ENCODE measurements at places on chromosomes 2 and 18.
A peak's percentile ranks its signal among the peaks of the same experiment; 100 is the strongest.

- DNase-seq = no peak
Measured at GRCh38 chr2:235914756-235915155, 253.4 kb downstream of the GBX2 start.

- DNase-seq = no peak
Measured at GRCh38 chr2:195049372-195050031, 607.5 kb upstream of the SLC39A10 start.

- no peak for DNase-seq
Measured at GRCh38 chr2:101125374-101125773, 25.8 kb downstream of the TBC1D8 start.

DNA sequence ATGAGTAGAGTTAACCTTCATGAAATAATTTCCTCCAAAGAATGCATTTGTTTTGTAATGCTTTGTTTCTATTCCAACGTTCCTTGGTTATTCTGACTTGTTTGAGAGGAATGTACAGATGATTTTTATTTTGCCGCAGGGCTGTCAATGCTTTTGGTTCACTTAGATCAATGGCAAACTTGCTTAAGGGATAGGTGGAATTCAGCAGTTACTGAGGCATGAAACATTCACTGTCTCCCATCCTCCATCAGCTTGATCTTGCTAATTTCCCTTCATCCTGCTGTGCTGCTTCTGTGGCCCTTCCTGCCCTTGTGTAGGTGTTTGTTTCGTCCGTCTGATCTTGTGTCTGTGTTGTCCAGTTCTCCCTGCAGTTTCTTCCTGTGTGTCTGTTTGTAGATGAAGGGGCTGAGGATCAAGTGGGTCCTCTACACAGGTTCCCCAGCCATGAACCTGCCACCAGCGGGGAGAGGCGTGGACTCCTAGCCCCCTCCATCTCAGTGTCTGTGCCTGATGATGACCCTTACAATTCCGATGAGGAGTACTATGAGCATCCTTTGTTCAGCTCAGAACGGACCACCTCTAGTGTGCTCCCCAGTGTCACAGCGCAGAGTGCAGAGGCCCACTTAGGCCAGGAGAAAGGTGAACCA lies 84.2 kb upstream of the UNC80 start:
- DNase-seq = no peak

GRCh38 chr18:27109451-27109850 lies 75.7 kb downstream of the CHST9 start:
- DNase-seq = no peak

DNA sequence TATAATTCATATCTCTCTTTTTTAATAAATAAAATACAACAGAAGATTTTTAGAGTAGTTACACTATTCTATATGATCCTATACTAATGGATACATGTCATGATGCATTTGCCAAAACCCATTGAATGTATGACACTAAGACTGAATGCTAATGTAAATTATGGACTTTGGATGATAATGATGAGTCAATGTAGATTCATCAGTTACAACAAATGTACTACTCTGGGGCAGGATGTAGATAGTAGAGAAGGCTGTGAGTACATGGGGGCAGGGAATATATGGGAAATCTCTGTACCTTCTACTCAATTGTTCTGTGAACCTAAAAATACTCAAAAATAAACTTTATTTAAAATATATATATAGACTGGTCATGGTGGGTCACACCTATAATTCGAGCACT lies 45.6 kb upstream of the NEDD4L start:
- no peak for DNase-seq

DNA sequence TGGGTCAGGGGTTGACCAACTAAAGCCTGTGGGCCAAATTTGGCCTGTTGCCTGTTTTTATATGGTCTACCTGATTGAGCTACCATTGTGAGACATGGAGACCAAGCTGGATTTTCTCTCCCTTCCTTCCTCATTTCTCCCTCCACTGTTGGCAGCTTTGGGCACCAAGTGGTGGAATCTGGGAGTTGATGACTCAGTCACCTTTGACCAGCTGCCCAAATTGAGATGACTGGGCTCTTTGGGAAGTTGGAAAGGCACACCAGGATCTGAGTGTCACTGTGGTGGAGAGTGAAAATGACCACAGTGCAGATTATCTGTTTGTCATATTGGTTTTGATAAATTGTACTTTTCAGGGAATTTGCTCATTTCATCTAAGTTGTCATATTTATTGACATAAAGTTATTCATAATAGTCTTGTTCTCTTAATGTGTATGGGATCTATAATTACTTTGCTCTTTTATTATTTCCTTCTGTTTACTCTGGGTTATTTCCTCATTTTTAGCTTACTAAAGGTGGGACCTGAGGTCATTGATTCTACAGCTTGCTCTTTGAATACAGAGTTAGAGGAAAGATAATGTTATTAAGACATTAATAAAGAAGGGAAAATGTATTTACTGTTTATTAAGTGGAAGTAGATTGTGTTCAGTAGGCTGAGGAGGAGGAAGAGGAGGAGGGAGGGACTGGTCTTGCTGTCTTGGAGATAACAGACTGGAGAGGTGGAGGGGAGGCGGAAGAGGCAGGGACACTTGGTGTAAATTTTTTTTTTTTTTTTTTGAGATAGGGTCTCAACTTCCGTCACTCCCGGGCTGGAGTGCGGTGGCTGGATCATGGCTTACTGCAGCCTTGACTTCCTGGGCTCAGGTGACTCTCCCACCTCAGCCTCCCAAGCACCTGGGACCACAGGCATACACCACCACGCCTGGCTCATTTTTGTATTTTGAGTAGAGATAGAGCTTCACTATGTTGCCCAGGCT lies 31.8 kb downstream of the AGFG1 start:
- DNase-seq = no peak

DNA sequence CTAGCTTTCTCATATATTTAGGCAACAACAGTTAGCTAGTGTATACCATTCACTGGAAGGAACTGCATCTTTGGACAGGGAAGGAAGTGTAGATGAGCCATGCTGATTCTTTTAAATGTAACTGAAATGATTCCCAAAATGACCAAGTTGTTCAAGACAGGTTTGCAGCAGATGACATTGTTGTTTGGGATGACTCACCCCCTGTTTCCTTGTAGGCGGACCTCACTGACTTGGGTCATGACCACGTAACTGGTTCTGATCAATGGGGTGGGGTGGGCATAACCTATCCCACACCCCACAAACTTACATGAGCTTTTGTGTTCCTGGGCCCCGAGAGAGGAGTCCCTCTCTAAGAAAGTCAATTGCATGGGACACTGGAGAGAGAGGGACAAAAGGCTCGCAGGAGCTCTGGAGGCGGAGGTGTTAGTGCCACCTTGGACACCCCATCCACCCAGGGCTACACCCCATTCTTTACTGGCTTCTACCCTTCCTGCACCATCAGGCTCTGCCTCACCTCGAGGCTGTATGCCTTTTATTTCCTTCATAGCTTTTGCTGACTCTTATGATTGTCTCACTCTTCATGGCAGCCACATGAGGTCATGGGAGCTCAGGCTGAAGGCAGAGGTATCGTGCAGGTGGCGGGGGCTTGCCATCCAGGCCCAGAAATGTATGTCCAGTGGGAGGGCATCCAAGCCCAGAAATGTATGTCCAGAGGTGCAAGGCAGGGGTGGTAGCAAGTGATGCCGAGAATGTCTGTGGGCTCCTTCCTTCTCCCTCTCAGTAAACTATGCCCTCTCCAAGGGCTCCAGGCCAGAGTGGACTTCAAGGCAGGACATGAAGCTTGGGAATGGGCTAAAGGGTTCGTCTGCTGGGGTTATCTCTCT lies 108.0 kb downstream of the TWIST2 start:
- DNase-seq = no peak

DNA sequence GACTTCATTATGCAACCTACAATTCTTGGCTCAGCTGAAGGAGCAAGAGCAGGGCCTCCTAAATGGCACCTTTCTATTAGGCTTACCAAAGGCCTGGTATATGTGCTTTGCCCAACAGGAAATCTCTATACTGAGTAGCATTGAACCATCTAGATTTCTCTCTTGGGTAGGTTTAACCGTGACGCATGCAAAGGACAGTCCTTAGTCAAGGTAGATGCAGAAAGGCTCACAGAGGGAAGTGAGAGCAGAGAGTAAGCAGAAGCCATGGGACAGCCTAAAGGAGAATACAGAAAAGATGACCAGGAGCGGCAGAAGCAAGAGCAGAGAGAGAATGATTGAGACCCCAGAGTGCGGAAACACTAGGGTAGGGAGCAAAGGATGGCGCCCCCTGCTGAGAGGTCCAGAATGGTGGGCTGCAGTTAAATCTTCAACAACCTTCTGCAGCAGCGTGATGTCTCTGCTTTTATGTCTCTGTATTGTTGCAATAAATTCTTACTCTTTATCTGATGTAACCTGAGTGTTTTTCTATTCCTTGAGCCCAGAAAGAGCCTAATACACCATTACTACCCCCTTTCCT lies 4.7 kb upstream of the OSBPL1A start:
- peak; percentile 21 for DNase-seq

- no peak for DNase-seq
Measured at GRCh38 chr2:224948859-224949258, 93.4 kb downstream of the DOCK10 start.

DNA sequence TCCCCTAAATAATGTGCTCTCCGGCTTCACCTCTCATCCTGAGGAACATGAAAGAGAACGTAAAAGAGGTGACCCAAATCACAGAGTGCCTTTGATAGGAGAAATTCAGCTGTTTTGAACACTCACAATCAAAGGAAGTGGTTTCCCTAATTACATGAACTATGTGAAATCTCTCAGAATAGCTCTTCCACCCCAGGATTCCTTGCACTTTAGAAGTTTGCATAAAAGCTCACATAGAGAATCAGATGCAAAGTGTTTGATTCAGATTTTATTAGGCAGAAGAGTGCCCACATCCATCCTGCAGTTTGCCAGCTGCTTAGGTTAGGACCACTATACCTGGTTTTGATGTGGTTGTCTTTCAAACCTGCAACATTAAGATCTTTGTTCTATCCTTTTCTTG lies 61.0 kb downstream of the MAP3K20 start:
- DNase-seq = no peak

GRCh38 chr2:214593727-214594126 lies 182.9 kb downstream of the VWC2L start:
- DNase-seq = no peak

- peak; percentile 66 for DNase-seq
Measured at GRCh38 chr18:46174342-46175041, 70.3 kb downstream of the HAUS1 start.

- DNase-seq = no peak
Measured at GRCh38 chr2:121644715-121645114, 4.5 kb downstream of the CLASP1 start.

- no peak for DNase-seq
Measured at GRCh38 chr2:221346411-221346810, 225.7 kb downstream of the EPHA4 start.

- DNase-seq = no peak
Measured at GRCh38 chr2:85650456-85650855, 17.5 kb downstream of the SFTPB start.

GRCh38 chr18:50726960-50727589 lies 92.7 kb downstream of the MRO start:
- DNase-seq = no peak

GRCh38 chr18:7452331-7452730 lies 114.8 kb upstream of the PTPRM start:
- DNase-seq = no peak

Data from stimulated activated CD4-positive, alpha-beta T cell treated with anti-CD3 and anti-CD28 coated beads, Interleukin-2, amount 100 ng/mL, for 24 hours (primary cell).